ENCODE measurements at places on chromosomes 3 and 15. TPM values are rescaled to one million over a fixed set of nuclear protein-coding genes. Genes with fewer than 3 reads are reported as not detected.

GABRG3 gene
- 0.83 TPM for polyA plus RNA-seq

HCN4 gene
- polyA plus RNA-seq, result 0.40 TPM

CYP8B1 gene
- polyA plus RNA-seq, result 2.2 TPM

ZBED2 gene
- polyA plus RNA-seq, result 1.5 TPM

LMAN1L gene
- polyA plus RNA-seq, result not detected

CLSTN2 gene
- 23.5 TPM for polyA plus RNA-seq

NRG4 gene
- polyA plus RNA-seq, result 1.5 TPM

WHAMM gene
- 8.0 TPM for polyA plus RNA-seq

IQCH gene
- polyA plus RNA-seq, result 0.76 TPM

MTHFS gene
- polyA plus RNA-seq, result 84.0 TPM

CILP gene
- 96.4 TPM for polyA plus RNA-seq

PRRT3 gene
- 2.0 TPM for polyA plus RNA-seq

MITF gene
- polyA plus RNA-seq, result 14.5 TPM

SLC22A13 gene
- not detected for polyA plus RNA-seq

DNA sequence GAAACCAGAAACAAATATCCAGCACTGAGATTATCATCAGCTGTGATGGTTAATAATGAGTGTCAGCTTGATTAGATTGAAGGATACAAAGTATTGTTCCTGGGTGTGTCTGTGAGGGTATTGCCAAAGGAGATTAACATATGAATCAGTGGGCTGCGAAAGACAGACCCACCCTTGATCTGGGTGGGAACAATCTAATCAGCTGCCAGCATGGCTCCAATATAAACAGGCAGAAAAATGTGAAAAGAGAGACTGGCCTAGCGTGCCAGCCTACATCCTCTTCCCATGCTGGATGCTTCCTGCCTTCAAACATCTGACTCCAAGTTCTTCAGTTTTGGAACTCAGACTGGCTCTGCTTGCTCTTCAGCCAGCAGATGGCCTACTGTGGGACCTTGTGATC lies 869.5 kb downstream of the SI start:
- no peak for DNase-seq

DNA sequence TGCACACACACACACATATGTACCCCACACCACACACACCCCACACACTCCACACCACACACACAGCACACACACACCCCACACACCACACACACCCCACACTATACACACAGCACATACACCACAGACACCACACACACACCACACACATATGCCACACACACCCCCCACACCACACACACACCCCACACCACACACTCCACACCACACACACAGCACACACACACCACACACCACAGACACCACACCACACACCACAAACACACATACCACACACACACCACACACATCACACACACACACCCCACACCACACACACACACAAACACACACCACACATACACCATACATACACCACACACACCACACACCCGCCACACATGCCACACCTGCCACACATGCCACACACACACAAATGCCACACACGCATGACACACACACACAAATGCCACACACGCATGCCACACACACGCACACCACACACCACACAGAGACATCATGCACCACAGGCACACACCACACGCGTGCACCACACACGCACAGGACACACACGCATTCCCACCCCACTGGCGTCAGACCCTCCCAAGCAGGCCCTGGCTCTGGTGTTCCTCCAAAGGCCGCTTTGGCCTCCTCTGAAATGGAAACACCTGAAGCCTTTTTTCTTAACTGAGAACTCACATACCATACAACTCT lies 15.7 kb downstream of the CHST13 start:
- no peak for DNase-seq

DNA sequence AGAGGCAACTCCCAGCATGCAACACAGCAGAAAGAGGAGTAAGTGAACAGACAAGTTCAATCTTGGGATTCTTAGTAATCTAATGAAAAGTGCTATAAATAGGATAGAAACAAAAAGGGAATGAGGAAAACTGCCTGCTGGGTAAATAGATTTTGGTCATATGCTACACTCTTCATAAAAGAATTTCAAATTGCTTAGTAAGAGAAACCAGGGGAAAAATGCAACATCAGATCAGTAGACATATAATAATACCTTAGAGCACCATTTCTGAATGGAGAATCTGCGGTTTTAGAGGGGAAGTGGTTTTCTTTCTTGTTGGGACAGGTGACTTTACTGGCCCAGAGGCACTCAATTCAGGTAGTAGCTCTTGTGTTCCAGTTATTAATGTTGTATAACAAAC lies 13.4 kb upstream of the TBC1D5 start:
- no peak for DNase-seq

DNA sequence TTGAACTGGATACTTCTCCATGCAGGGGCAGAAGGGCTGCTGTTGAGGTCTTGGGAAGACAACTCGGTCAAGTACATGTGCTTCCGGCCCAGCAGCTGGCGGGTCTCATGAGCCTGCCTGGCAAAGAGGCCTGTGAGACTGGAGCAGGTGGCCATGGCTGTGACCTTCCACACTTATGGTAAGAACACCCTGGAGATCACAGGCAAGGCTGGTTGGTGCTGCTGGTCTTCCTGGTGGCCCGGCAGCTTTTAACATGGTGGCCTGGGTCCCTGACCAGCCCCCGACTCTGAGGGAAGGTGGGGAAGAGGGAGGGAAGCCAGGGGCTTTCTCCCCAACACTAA lies 15.4 kb downstream of the CHRD start:
- DNase-seq, result no peak

GRCh38 chr3:20810555-20810954 lies 624.5 kb upstream of the SGO1 start:
- no peak for DNase-seq

DNA sequence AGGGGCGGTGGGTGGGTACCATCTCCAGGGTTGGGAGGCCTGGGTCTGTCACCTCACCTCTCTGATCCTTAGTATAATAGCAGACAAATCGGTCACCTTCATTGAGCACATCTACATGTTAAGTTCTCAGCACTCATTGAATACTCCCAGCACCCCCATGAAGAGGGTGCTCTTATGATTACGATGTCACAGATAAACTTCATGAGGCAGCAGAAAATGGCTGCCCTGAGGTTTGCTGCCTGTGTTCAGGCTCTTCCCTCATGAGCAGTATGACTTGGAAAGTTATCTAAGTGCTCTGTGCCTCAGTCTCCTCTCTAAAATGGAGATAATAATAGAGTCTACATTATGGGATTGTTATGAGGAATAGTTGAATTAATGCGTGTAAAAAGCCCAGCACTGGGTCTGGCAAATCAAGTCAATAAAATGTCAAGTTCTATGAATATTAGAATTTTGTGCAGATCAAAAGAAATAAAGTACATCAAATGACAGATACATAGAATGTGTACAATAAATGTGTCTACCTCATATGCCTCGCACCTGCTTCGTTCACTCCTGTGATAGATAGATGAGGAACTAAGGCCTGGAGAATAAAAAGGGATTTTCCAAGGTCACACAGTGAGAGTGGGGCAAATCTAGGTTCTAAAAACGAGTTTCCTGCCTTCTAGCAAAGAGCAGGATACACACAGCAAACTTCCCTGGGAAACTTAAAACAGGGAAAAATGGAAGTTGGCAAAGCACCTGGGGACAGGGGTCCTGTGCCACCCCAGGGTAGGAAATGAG lies 142.2 kb upstream of the MRPS22 start:
- no peak for DNase-seq

- peak; percentile 0 for DNase-seq
These were observed 32.0 kb downstream of the PPP1R2 start for GRCh38 chr3:195511136-195511535.

- DNase-seq, result peak; percentile 46
These were observed 421.7 kb upstream of the GOLIM4 start for GRCh38 chr3:168517249-168518071.

GRCh38 chr3:197527569-197527968 lies 28.2 kb downstream of the BDH1 start:
- DNase-seq, result no peak

DNA sequence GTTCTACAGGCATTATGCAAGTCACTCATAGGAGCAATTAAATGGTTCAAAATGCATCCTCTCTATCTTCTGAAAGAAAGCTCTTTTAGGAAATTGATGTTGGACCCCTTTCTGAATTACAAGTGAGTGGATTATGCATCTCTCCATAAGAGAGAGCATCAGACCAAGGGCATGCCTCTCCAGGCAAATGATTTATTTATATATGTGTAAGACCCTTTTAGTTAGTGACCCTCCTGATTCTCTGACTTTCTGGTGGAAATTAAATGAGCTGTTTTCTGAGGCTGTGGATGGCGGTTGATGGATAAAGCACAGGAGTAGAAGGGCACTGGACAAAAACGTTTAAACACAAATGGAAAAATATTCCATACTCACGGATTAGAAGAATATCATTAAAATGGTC lies 62.6 kb downstream of the CADPS start:
- DNase-seq, result no peak

- DNase-seq, result no peak
These were observed 17.7 kb upstream of the LAMP3 start for GRCh38 chr3:183180110-183180783.

GRCh38 chr3:71305231-71306206 lies 278.0 kb downstream of the FOXP1 start:
- peak; percentile 49 for DNase-seq

DNA sequence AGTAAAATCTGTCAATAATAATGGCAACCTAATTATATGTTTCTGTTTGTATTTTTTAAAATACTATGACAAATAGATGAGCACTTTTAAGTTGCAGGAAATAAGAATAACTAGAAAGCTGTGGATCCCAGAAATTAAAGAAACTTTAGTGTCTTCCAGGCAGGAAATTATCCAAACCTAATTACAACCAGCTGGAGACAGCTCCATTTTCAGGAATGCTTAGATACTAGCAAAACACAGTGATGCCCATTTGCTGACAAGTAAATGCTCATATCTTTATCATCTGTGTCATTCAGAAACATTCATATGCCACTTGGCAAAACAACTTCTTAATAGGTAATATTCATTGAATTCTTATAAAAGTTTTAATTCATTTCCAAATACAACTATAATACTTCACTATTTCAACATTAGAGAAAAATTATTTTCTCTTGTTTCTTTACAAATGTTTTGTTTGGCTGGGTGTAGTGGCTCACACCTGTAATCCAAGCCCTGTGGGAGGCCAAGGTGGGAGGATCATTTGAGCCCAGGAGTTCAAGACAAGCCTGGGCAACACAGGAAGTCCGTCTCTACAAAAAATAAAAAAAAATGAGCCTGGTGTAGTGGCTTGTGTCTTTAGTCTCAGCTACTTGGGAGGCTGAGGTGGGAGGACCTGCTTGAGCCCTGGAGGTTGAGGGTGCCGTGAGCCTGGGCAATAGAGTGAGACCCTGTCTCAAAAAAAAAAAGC lies 169.1 kb upstream of the TSPAN3 start:
- no peak for DNase-seq

DNA sequence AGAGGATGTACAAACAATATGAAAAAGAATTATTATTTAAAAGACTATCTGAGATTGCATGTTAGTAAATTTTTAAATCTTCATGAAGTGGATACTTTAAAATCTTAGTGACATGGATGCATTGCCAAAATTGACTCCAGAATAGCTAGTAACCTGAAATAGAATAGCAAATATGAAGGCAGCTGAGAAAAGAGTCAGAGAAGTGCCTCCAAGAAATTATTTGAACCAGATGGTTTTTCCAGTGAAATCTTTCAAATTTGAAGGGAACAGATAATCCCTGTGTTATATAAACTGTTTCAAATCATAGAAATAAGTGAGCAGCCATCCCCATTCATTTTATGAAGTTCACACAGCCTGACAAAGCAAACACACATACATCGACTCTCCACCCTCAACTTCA lies 29.6 kb downstream of the FSIP1 start:
- no peak for DNase-seq

- DNase-seq, result no peak
These were observed 466.3 kb downstream of the NAALADL2 start for GRCh38 chr3:175325440-175325839.

GRCh38 chr15:98914626-98915025 lies 93.0 kb downstream of the PGPEP1L start:
- no peak for DNase-seq

GRCh38 chr15:48962662-48963523 lies 826 bp downstream of the SHC4 start:
- peak; percentile 54 for DNase-seq

DNA sequence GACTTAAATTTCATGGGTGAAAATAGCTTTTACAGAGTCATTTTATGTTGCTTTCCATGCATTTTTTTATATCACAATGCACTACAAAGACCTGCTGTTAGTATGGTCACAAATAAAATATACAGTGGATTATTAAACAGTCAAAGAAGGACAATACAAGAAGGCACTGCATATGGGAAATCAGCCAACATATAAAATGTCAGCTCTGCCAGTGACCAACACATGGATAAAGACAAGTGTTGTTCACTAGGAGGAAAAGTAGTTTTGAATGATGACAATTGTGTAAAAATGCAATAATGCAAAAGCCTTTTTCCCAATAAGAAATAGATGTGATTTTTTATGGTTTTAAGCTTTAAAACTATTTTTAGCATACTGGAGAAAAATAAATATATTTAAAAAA lies 425.3 kb upstream of the CBLB start:
- no peak for DNase-seq

GRCh38 chr3:196238612-196239560 lies 22.6 kb downstream of the SLC51A start:
- DNase-seq, result no peak

- DNase-seq, result no peak
These were observed 278.0 kb downstream of the UBE2E2 start for GRCh38 chr3:23481011-23481615.

DNA sequence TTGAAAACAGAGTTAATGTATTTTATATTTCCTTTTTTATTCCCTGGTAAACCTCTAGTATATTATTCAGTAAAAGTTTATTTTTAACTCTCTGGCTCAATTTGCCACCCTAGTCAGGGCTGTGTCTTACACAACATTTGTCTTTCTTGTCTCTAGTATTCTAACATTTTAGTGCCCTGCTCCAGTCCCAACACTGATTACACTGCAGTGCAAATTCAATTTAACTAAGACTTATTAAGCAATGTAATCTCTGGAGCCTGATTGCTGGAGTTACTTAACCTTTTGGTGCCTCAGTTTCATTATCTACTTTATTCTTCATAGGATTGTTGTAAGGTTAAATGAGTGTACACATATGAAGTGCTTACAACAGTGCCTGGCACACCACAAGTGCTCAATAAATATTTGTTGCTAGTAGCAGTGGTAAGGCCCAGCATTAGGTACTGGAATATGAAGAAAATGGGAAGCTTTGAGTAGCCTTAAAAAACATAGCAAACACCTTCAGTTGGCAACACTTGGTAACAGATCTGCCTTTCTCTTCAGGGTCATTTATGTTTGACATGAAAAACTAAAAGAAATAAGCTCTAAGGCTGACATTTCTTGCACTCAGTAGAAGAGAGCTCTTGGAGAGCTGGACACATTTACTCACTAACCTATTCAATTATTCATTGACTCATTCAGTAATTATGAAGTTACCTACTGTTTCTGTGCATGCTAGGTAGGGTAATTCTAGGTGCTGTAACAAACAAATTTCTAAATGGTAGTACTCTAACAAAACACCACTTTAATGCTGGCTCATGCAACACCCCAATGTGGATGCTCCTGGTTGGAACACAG lies 364.5 kb upstream of the EPHA3 start:
- no peak for DNase-seq

All from hepatocyte (in vitro differentiated cells).